ENCODE measurements at places on chromosomes 13 and 19.

- DNase-seq, result no peak
Observed at GRCh38 chr13:48222358-48223301, 10.4 kb upstream of the ITM2B start.

DNA sequence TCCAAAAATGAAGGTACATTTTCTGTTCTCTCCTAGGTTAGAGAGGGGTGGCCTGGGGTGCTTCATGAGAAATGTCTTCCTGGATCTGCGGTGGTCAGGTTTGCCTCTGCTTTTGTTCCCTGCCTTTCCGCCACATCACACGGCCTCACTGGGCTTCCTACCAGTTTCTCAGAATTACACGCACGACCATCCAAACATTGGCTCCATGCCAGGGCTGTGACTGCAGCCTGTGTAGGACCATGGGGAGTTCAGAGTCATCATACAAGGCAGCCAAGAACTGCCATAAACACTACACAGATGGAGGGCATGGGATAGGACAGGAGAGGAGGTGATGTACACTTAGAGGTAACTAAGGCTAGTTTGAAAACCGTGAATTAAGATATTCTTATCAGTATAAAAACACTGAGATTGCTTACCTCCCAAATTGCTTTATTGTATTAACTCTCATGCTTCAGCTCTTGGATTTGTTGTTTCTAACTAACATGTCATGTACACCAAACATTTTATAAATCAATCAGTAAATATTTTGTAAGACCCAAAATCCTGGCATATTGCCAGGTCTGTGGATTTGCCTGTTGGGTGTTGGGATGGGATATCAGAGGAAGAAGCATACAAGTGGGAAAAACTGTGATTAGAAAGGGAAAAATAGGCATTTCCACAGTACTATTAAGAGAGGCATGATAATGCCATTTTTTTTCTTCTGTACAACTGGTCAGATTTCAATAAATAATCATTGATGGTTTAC lies 45.2 kb downstream of the CDADC1 start:
- no peak for DNase-seq

GRCh38 chr13:20129076-20129475 lies 31.8 kb downstream of the GJA3 start:
- DNase-seq, result no peak

DNA sequence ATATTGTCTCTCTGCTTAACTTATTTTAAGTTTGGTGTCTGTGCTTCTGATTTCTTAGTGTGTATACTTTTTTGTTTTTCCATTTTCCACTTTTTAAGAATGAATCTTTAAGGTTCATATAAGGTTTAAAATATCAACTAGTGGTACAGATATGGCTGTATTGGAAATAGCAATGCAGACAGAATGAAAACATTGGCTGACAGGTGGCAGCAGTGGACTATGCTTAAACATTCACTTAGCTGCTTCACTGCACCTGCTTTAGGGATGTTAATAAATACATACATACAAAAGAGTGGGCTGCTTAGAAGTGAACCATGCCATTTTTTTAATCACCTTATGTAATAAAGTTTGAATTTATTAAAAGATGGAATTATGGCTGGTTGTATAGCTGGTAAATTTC lies 27.3 kb downstream of the TM9SF2 start:
- DNase-seq, result no peak

DNA sequence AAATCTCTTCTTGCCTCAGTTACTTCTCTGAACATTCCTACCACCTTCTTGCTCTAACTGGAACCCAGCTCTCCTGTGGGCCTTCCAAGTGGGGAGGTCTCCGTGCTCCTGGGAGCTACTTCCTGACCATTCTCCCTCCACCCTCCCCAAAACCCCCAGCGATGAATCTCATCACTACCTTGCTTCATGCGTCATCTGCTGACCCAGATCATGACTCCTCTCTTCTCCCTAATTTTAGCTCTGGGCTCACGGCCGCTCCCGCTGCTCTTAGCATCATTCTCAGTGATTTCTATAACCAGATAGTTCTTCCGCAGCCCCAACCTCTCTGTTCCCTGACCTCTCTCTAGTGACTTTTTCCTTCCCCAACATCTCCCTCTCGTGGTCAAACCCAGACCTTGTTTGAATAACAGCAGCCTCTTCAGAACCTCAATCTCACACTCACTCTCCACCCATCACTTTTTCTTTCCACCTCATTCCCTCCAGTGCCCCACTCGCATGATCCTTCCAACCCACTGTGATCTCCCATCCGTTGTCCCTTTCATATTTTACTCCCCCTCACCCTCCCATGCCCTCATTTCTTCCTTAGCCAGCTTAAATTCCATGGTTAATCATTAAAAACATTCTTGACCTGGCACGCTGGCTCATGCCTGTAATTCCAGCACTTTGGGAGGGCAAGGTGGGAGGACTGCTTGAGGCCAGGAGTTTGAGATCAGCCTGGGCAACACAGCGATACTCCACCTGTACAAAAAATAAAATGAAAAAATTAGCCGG lies 21.8 kb downstream of the MRPS12 start:
- DNase-seq, result no peak

DNA sequence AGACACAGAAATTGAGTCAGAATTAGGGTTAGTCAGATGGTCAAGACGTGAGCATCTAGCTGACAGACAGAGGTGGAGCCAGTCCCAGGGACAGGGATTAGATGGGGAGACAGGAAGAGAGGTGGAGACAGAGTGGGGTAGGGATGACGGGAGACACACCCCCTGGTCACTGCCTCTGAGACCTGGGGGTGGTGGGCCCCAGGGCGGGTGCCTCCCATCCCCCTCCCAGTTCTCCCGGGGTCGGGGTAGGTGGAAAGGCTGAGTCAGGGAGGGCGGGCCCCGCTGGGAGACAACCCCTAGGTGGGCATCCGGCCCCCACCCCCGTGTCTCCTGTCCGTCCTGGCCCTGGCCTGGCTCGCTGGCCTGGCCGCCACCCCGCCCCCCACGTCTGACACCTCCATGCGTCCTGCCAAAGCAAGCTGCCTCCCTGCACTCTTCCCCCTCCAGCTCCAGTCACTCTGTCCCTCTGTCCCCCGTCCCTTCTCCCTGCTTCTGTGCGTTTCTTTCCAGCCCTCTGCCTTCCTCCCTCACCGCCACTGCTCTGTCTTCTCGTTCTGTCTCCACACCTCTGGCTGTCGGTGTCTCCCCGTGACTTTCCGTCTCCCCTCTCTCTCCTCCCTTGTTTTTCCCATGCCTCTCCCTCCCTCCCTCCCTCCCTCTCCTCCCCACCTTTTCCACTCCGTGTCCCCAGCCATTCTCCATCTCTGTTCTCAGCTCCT lies 15.1 kb downstream of the CCDC97 start:
- no peak for DNase-seq

DNA sequence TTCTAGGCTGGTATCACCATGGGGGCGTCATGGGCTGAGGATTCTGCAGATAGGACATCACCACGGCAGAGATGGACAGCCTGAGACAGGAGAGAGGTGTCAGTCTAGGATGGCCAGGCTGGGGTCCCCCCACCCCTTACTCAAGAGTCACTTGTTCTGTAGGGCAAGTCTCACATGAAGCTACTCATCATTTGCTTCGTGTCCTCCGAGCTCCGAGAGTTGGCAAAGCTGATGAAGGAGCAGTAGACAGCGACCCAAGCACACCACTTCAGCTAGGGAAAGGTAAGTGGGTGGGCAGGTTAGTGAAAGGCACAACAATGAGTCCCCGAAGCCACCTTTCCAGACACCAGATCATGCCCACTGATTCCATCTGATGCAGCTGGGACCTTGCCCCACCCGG lies 1.7 kb downstream of the WDR83 start:
- no peak for DNase-seq

- DNase-seq, result no peak
Observed at GRCh38 chr13:44394658-44395057, 21.0 kb downstream of the SERP2 start.

DNA sequence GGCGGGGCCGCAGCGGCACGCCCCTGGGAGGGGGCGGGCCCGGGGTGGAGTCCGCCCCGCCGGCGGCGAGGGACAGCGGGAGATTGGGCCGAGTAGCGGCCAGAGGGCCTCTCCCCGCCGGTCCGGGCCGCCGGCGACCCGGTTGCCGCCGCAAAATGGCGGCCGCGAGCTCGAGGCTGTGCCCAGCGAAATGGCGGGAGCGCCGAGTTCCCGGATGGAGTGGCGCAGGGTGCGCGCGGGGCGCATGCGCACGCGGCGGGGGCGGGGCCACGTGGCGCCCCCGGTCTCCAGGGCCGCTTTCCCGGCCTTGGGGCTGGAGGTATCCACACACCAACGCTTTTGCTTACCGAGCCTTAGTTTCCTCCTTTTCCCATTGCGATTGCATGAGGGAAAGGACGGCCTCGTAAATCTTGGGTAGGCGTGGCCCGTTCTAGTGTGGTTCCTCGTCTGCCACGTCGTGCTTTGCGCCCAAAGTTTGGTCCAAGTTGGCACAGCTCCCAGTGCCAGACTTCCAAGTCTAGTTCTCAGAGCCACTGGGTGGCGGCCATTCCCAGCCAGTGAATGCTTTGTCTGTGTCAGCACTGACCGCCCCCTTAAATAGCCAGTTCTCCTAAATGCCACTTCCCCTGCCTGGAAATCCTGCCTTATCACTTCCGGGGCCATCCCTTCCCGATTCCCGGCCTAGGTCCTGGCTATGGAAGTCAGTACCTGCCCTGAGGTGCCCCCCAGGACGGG lies 513 bp downstream of the CIRBP start:
- DNase-seq, result no peak

- DNase-seq, result no peak
Observed at GRCh38 chr13:28544026-28544425, 49.1 kb upstream of the FLT1 start.

- DNase-seq, result no peak
Observed at GRCh38 chr13:94640721-94641120, 39.1 kb downstream of the GPR180 start.

GRCh38 chr13:26822146-26822545 lies 61.6 kb upstream of the GPR12 start:
- DNase-seq, result no peak

DNA sequence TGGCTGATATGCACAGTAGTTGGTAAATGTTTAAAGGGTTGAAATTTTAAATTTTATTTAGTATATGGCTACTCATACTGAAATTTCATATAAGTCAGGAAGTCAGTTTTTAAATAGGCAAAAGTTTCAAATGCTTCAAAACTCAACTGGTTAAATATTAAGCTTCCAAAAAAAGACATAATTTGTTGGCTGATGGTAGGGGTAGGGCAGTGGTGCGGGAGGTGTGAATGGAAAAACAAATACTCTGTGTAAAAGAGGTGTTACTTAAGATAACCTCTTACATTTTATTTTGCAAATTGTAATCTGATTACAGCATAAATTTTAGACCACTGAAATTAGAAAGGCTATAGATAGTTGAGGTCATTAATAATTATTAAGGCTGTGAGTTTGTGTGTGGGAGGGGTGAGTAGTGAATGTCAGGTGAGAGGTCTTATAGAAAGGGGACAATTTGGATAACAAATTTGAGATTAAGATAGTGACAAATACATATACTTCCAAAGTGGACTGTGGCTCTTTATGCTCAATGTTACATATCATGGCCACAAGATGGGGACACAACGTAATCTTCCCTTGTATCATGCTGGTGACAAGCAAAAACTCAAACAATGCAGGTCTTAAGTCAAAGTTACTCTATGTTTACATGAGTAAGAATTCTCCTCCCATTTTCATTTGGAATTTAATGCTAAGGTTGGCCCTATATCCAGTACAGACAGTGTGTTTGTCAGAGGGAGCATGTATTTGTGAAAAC lies 36.6 kb upstream of the OXGR1 start:
- DNase-seq, result no peak

- DNase-seq, result no peak
Observed at GRCh38 chr19:30781519-30781918, 409.3 kb downstream of the ZNF536 start.

GRCh38 chr13:78198821-78199220 lies 280.2 kb upstream of the EDNRB start:
- no peak for DNase-seq

DNA sequence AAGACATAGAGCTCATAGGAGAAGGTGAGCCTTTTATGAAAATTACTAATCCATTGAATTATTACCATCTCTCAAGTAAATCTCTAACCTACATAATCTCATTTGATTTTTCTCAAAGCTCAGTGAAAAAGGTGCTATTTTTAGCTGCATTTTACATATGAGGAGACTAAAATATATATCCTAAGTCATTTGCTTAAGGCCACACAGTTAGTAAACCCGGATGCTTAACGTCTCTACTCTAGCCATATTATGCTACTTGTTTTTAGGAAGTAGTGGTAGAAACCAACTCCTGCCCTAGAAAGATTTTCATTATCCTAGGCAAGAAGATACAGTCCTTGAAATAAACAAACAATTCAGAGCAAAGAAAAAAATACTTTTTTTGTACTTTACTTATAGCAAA lies 108.9 kb downstream of the RBM26 start:
- no peak for DNase-seq

DNA sequence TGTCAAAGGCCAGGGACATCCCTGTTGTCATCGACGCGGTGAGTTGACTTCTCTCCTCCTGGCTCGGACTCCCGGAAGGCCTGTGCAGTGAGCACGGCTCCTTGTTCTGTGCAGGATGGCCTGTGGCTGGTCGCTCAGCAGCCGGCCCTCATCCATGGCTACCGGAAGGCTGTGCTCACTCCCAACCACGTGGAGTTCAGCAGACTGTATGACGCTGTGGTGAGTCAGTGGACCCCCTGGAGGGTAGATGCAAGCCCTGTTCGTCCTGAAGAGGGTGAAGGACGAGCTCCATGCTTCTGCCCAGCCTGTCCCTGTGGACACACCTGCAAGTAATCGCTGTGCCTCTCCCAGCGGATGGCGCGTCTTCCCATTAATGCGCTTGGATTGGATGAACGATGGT lies 19.2 kb downstream of the NAXD start:
- no peak for DNase-seq

DNA sequence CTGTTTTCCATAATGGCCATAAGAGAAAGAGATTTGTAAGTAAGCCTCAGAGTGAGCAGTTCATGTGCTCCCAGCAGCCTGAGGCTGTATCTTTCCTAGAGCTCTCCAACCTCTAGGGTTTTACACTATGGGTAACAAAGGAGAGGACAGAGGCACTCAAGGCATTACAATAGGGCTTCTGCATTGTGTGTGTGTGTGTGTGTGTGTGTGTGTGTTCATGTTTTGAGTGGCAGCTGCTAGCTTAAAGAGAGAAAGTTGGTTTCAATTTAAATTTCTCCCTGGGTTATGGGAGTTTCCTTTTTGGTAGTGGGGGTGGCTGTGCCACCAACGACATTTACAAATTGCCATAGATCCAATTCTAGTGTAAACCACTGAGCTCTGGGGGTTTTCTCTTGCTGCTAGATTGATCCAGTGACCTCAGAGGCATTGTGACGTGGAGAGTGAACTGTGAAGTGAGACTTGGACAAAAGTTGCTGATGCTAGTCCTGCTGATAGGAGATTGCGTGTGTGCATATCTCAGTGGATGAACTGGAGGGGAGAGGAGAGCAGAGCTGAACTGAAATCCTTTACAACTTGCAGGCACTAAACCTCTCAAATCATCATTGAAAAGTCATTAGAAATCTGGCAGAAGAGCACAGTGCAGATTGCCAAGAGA lies 67.2 kb upstream of the OLFM4 start:
- no peak for DNase-seq

DNA sequence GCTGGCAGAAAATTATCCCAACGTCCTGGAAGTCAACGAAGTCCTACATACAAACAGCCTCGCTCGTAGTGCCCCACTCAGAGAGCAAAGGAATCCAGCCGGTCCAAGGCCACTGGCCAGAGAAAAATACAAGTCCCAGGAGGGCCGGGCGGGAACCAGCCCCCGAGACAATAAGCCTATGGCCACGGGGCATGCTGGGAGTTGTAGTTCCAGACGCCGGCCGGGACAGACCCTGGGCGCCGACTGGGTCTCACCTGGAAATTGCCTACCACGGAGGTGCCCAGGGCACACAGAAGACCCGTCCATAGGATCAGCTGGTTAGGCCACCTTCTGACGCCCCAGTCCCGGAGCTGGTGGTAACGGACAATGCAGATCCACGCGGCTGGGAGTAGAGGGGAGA lies 5.4 kb downstream of the TMEM150B start:
- no peak for DNase-seq

- DNase-seq, result no peak
Observed at GRCh38 chr13:48199404-48199946, 33.5 kb upstream of the ITM2B start.
